ENCODE measurements at places on chromosomes 1 and 21.

- DNase-seq, result no peak
Measured at GRCh38 chr1:63643926-63644325, 50.7 kb downstream of the PGM1 start.

- no peak for DNase-seq
Measured at GRCh38 chr1:106785176-106785575, 271.3 kb upstream of the PRMT6 start.

DNA sequence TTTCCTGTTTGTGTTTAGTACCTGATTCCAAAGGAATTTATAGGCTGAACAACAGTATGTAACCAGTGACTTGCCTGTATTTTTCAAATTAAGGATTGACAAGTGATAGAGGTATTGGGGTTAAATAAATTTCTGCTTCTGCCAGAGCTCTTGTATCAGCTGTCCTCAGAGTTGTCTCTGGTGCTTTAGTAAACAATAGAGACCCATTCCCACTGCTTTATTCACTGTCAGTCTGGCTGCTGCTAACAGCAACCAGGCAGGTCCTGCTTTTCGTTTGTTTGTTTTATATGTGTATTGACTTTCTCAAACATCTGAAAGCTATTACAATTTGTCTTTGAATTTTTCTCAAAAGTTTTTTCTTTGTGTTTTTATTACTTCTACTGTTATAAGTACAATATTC lies 76.1 kb downstream of the OLFM3 start:
- no peak for DNase-seq

GRCh38 chr1:147825586-147825985 lies 65.2 kb upstream of the GJA5 start:
- no peak for DNase-seq

DNA sequence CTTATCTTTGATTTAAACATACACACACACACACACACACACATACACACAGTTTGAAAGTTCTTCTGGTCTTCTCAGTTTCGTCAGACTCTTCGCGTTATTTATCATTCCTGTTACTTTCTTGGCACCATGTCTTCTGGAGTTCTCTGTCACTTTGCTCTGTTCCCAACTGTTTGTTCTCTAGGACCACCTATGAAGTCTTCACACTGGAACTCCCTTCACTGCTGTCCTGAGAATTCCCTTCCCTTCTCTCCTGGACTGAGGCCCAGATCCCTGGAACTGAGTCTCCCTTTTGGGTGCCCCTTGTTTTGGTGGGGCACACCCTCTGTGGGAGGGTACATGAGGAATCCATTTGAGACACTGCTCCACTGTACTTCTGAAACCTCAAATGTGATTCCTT lies 30.5 kb downstream of the ALG14 start:
- no peak for DNase-seq

Measured in stimulated activated CD8-positive, alpha-beta memory T cell treated with anti-CD3 and anti-CD28 coated beads, Interleukin-15, amount 100 ng/mL, for 24 hours (primary cell).